ENCODE measurements at places on chromosomes 4 and X.
A peak's percentile ranks its signal among the peaks of the same experiment; 100 is the strongest.

- no peak for DNase-seq
These were observed 404.6 kb upstream of the F9 start for GRCh38 chrX:139125916-139126315.

DNA sequence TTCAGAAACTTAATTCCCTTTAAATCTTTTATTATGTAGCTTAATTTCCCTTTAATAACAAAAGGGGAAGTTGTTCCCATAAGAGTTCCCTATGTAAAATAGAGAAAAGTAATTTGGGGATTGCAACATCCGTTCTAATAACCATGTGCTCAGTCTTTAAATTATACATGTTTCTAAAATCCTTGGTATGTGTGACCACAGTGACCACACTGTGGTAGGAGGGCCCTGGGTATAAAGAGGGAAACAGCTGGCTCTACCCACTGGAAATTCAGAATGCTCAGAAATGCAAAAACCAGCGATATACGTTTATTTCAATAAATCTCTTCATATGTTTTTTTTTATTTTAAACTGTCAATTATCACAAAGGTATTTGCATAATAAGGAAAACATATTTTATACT is 219.1 kb downstream of the FGF13 start:
- DNase-seq: no peak

DNA sequence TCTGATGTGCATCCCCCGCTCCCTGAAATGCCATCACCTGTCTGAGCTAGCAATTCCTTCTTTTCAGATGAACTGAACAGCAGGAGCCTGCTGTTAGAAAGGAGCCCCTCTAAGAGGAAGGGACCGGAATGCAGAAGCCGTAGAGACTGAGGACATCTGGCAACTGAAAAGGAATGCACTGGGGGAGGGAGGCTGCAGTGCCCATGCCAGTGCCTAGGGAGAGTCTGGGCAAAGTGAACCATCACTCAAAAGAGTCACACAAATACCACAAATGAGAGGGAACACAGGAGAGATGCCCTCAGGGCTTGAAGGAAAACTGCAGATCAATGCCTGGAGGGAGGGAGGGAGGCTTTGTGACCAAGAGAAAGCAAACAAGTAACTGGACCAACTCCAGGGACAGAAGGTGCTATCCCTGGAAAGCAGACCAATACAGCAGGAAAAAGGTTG is 93.9 kb upstream of the CBR4 start:
- DNase-seq: peak; percentile 53

GRCh38 chrX:111123125-111123524 is 27.1 kb downstream of the PAK3 start:
- DNase-seq: no peak

DNA sequence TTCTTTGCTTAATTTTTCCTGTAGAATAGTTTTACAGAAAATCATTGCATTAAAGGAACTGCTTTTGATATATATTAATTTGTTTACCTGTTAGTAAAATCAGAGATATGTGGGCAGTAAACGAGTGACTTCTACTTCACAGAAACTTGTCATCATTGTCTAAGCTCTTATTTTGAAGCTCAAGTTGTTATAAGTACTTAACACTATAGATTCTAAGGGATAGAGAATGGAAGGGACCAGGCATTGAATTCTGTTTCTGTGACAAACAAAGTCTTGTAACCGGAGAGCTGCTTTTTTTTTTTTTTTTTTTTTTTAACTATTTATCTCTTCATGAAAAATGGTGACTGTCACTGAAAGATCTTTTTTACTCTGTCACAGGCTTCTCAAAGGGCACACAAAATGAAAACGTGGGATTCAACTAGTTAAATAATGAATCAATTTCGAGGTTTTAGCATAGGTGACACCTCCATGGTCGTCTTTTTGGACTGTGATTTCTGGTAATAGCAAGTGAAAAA is 14.4 kb downstream of the STK26 start:
- no peak for DNase-seq

- DNase-seq: no peak
These were observed 129.2 kb downstream of the NR3C2 start for GRCh38 chr4:148312956-148313490.

DNA sequence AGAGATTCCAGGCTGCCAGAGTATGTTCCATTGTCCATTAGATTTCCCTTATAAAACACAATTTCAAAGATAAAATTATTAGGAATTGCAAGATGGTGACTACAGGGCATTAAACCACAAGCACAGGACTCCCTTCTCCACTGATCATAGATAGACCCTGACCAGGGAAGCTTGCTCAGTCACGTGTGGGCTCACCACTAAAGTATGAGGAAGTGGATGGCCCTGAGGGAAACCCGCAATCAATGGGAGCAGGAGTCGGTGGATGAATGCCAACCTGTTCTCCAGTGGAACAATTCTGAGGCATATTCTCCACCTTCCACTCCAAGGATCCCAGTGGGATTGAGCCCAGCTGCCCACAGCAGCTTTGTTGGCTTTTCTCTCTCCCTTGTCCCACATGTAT is 515.7 kb downstream of the BCOR start:
- DNase-seq: no peak

DNA sequence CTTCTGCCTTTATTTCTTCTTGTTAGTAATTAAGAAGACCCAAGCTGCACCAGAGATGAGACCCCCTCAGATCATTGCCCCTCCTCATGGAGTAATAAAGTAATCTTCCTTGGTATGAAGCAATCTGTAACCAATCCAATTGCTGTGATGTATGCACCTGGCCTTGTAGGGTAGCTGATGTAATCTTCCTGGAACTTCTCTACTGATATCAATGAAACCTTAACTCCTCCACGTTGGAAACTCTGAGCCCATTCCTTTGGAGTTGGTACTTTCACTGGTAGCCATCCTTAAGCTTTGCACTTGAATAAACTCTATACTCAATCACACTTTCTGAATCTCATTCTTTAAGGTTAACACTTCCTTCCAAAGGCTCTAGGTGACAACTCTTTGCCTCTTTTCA is 31.6 kb upstream of the NSG1 start:
- no peak for DNase-seq

DNA sequence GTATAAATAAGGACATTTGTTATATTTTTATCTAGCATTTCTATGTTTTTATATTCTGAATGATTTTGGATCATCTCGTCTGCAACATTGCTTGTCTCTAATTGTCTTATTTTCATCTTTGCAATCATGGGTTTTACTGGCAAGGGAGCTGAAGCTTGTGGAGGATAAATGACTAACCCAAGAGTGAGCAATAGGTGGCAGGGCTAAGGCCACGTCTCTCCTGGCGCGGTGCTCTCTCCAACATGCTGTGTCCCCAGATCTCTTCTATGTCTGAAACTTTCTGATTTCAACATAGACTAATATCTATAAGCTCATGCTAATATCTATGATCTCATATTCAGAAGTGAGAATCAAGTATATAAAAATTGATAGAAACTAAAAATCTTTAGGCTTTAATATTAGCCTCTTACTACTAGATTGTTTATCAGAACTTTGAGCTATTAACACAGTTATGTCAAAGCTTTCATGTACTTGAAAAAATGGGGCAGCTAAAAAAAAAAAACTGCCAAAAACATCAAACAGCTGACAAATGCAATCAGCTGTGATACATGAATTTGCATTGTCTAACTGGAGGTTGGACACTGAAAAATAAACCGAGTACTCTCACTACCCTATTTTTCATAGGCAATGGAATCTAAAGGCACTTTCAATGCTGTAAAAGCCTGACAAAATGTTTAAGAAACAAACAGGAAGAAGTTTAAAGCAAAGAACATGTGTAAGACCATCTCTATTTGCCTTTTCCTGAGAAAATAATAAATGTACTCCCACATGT is 169.2 kb downstream of the TMA16 start:
- DNase-seq: no peak

GRCh38 chr4:119050527-119051090 is 85.0 kb upstream of the MYOZ2 start:
- no peak for DNase-seq

DNA sequence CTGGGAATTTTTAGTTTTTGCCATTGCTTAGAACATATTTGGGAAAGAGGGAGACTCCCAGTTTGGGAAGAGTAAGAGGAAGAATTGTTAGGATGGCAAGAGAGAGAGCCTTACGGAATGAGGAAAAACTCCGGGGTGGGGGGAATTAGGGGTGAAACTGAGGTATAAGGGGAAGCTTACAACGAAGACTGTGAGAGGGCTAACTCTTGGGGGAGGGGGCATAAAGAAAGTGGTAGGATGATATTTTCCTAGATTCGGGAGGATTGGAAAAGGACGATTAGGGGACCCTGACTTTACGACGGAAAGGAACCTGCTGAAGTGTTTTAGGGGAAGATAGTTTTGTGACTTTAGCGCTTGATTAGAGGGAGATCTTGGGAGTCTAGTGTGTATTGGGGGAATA is 86.2 kb upstream of the HPRT1 start:
- DNase-seq: peak; percentile 13

GRCh38 chrX:94914235-94914634 is 1240.2 kb downstream of the FAM133A start:
- DNase-seq: no peak

GRCh38 chr4:185426960-185427688 is 1.4 kb upstream of the UFSP2 start:
- no peak for DNase-seq

DNA sequence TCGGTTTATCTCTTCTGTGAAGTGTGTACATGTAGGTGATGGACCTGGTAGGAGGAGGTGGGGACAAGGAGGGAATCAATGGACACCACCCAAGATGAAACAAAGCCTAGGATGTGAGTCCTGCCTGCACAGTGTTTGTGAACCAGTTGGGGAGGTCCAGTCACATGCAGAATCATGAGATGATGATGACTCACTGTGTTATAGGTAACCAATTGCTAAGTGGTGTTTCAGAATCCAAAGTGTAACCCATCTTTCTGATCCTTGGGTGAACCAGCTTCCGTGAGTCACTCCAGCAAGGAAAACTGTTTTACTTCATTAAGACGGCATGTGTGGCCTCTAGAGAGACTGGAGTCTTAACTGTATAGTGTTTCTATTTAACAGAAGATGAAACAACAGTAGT is 57.9 kb upstream of the HPF1 start:
- DNase-seq: no peak

GRCh38 chr4:186557061-186557460 is 1.7 kb upstream of the MTNR1A start:
- DNase-seq: no peak

GRCh38 chr4:174177536-174177935 is 105.9 kb downstream of the FBXO8 start:
- no peak for DNase-seq

GRCh38 chrX:55579115-55579514 is 44.1 kb upstream of the FOXR2 start:
- no peak for DNase-seq

DNA sequence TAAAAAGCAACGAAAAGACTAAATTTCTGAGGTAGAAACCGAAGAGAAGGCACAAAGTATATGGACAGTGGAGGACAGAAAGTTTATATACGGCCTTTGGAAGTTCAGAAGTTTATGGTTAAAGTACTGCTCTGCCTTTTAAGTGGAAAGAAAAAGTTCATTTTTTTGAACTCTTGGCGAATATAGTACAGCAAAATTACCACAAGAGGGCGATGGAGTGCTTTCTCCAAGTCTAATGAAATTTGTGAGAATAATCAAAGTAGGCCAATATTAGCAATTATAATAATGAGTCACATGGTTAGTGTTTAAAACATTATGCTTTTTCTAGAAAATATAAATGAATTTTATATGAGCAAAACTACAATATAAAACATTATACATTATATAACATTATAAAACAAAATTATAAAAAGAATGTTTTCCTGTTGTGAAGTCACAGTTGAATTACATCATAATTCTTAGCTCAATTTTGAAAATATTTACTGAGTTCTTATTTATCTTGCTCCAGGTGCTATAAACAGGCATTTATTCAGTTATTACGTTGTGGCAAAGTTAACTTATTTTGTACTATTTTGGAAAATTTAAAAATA is 136.2 kb upstream of the BMPR1B start:
- no peak for DNase-seq

GRCh38 chr4:188781655-188782054 is 642.4 kb downstream of the TRIML1 start:
- no peak for DNase-seq

DNA sequence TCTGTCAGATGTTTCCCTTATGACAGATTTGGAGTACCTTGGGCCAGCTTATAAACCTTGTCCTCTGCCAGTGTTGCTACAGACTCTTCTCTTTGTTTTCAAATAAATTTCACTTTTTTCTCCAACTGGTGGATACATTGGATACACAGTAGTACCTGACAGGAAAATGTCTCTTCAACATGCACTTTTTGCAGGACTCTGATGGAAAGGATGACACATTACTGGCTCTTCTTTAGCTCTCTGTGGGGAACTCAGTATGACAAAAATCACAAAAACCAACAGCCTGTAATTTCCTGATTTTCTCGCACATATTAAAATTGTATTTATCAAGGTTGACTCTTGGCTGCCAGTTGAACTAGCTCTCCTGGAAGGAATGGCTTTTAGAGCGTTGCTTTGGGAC is 61.3 kb upstream of the GIMD1 start:
- DNase-seq: peak; percentile 28

DNA sequence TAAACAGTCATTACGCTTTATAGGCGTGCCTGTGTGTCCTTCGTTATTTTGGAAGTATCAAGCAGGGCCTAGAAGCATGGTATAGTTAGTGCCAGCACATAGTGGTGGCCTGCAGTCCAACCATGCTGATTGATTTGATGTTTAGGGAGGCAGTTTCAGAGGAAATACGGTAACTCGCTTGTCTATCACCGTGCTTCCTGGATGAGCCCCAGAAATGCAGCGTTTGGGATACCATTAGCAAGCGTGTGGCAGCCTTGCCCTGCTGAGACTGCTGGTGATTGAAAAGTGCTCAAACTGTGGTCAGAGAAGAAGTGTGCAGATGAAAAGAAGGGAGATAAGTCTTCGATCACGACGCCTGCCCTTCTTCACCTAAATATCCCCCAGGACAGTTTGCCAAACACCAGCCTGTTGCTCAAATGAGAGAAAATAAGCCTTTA is 158.4 kb downstream of the CHIC2 start:
- DNase-seq: peak; percentile 76

DNA sequence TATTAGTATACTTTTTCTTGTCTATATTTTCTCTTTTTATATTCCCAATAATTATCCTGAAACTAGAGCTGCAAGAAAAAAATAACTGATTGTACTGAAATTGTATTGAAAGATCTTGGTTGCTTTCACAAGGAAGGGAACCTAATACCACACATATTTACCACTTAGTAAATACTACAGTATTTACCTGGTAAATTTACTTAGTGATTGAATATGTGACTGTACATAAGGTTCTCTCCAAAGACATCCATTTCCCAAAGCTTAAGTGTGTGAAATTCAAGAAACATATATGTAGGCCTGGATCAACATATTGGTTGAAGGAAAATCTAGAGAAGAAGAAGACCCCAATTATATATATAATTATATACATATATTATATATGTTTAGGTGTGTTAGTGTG is 1272.7 kb downstream of the C4orf33 start:
- DNase-seq: no peak

DNA sequence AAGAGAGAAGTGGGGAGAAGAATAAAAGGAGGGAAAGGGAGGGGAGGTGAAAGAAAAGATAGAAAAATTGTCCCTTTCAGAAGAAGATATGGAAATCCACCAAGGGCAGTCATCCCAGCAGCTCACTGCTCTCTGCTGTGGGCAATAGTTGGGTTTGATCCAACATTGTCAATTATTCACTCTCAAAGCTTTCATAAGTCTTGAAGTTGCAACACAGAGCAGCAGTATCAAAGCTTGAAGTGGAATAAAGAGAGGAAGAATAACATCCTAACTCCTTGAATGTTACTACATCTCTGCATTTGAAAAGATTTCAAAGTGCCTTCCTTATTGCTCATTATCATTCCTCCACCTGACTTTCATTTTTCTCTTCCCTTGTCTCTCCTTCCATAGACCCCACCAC is 62.3 kb upstream of the HHIP start:
- no peak for DNase-seq

GRCh38 chr4:147582386-147583060 is 34.7 kb upstream of the TMEM184C start:
- no peak for DNase-seq

All from right hindlimb (tissue), 1 donor.